ENCODE measurements at places on chromosomes 6 and 20. TPM values are rescaled to one million over a fixed set of nuclear protein-coding genes. Genes with fewer than 3 reads are reported as not detected.
A peak's percentile ranks its signal among the peaks of the same experiment; 100 is the strongest.

The CLDN20 gene
- not detected for total RNA-seq

DNA sequence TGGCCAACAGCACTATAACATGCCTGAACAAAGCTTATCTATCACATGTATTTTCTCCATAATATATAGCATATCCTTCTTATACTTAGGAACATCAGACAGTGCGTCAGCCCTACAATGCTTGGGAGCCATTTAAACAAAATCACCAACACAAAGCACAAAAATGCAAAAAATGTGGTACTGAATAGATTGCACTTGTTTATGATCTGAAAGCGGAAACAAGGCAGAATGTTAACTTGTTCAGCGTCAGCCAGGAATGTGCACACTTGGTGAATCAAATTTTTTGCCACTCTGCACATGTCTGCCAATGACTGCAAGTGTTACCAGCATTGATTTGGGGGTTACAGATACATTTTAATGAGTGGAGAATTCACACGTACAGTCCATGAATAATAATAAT, 14.8 kb downstream of the SLC35A1 start:
- DNase-seq = no peak
- H3K36me3 ChIP-seq = peaks cover 7% of the 10 kb centered on the region
- no peaks in the 10 kb centered on the region for H3K4me1 ChIP-seq
- no peaks in the 10 kb centered on the region for H3K27me3 ChIP-seq
- H3K27ac ChIP-seq = no peak overlapping the region

DNA sequence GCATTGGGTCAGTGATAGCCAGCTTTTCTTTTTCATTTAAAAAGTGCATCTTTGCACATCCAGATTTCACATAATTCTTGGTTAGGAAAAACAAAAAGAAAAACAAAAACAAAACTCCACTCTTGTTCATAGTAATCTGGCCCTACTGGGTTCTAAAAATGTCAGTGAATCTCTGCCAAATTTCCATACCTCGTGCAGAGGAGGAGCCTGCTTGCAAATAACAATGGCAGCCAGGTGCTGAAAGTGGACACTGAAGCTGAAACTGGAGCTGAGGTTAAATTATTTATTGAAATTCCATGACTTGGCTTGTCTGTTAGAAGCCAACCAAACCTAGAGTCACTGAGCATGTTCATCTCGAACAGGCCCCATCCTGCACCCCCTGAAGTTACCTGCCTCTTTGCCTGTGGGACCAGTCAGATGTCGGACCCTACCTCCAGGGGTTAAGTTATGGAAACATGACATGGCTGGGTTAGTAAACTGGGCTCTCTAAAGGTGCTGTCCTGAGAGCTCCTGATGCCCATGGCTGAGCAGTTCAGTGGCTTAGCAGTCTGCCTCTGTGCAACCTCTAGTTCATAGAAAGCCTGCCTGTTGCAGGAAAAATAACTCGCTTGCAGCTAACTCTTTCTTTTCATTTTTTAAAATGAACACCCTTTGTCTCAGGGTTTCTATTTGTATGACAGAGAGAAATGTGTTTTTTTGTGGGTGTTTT, 42.7 kb downstream of the CLIC5 start:
- H3K4me1 ChIP-seq = no peaks in the 10 kb centered on the region
- no peaks in the 10 kb centered on the region for H3K36me3 ChIP-seq
- no peak for DNase-seq

The PGC gene
- total RNA-seq = not detected

The ZSCAN23 gene
- 0.51 TPM for total RNA-seq

The CALHM4 gene
- total RNA-seq = not detected

GRCh38 chr6:36793296-36793912, 45.8 kb downstream of the CPNE5 start:
- DNase-seq = no peak
- H3K36me3 ChIP-seq = no peaks in the 10 kb centered on the region
- no peaks in the 10 kb centered on the region for H3K27me3 ChIP-seq
- H3K4me1 ChIP-seq = peaks cover 9% of the 10 kb centered on the region

The SLC22A7 gene
- not detected for total RNA-seq

GRCh38 chr6:108768792-108769524, 79.3 kb upstream of the ARMC2 start:
- H3K27me3 ChIP-seq = no peaks in the 10 kb centered on the region
- no peak overlapping the region for H3K27ac ChIP-seq
- DNase-seq = no peak
- H3K4me3 ChIP-seq = no peak overlapping the region
- H3K36me3 ChIP-seq = no peaks in the 10 kb centered on the region
- peaks cover 11% of the 10 kb centered on the region for H3K4me1 ChIP-seq

GRCh38 chr6:47794577-47795135, 12.8 kb downstream of the OPN5 start:
- no peak overlapping the region for H3K4me3 ChIP-seq
- H3K4me1 ChIP-seq = no peaks in the 10 kb centered on the region
- H3K27ac ChIP-seq = no peak overlapping the region
- H3K36me3 ChIP-seq = no peaks in the 10 kb centered on the region

GRCh38 chr6:157272866-157273755, 50.2 kb downstream of the TMEM242 start:
- DNase-seq = peak; percentile 43
- H3K27ac ChIP-seq = no peak overlapping the region
- H3K4me3 ChIP-seq = no peak overlapping the region
- H3K4me1 ChIP-seq = peaks cover 13% of the 10 kb centered on the region

The FHL5 gene
- not detected for total RNA-seq

The ANGPT4 gene
- not detected for total RNA-seq

The FAM209B gene
- total RNA-seq = not detected

The HBS1L gene
- 124 TPM for total RNA-seq

- H3K4me3 ChIP-seq = no peak overlapping the region
- peak; percentile 82 for DNase-seq
- H3K27me3 ChIP-seq = no peaks in the 10 kb centered on the region
- no peaks in the 10 kb centered on the region for H3K36me3 ChIP-seq
- H3K27ac ChIP-seq = no peak overlapping the region
- peaks cover 12% of the 10 kb centered on the region for H3K4me1 ChIP-seq
Observed at GRCh38 chr6:127550403-127550802, 26.6 kb upstream of the C6orf58 start.

The SLC17A9 gene
- 19.5 TPM for total RNA-seq

GRCh38 chr6:148285205-148285604, 57.4 kb upstream of the SASH1 start:
- H3K36me3 ChIP-seq = peaks cover 19% of the 10 kb centered on the region
- DNase-seq = no peak
- H3K27me3 ChIP-seq = no peaks in the 10 kb centered on the region
- 0 out of 2 replicates have a peak, but pooled peaks cover 8% of the 10 kb centered on the region for H3K4me1 ChIP-seq
- no peak overlapping the region for H3K27ac ChIP-seq
- no peak overlapping the region for H3K4me3 ChIP-seq

GRCh38 chr20:44776980-44777379, 31.3 kb downstream of the KCNK15 start:
- H3K4me1 ChIP-seq = no peaks in the 10 kb centered on the region
- H3K4me3 ChIP-seq = no peak overlapping the region
- H3K27me3 ChIP-seq = peaks cover 7% of the 10 kb centered on the region
- no peaks in the 10 kb centered on the region for H3K36me3 ChIP-seq
- no peak overlapping the region for H3K27ac ChIP-seq

GRCh38 chr20:11229772-11230171, 556.0 kb upstream of the JAG1 start:
- no peaks in the 10 kb centered on the region for H3K27me3 ChIP-seq
- H3K4me1 ChIP-seq = peaks cover 16% of the 10 kb centered on the region
- H3K27ac ChIP-seq = peak overlapping the region; percentile 59
- no peaks in the 10 kb centered on the region for H3K36me3 ChIP-seq

All from GM23248 (cell line).